ENCODE measurements at places on chromosomes 2 and 18. TPM values are rescaled to one million over a fixed set of nuclear protein-coding genes. Genes with fewer than 3 reads are reported as not detected.

DNA sequence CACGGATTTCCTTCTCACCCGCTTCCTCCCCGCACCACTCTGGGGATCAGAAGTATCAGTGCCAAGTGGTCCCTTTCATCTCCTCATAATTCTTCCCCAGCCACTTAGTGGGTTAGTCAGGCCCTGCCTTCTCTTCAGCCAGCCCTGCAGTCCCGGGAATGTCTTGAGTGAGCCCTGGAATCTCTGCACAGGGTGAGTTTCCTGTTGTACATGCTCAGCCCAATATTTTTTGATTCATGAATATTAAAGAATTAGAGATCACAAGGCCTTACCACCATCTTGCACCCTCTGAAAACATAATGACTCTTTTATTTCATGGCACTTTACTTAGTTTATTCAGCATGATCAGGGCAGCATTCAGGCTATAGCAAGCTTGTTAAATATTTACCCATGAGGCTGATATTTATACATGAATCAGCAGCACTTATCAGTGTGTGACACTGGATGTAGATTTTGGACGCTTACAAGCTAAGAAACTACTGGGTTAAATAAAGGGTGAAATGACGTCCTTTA is 159.4 kb upstream of the FOSL2 start:
- DNase-seq = no peak

GRCh38 chr2:30899516-30900054 is 92.3 kb upstream of the CAPN13 start:
- DNase-seq = no peak

DNA sequence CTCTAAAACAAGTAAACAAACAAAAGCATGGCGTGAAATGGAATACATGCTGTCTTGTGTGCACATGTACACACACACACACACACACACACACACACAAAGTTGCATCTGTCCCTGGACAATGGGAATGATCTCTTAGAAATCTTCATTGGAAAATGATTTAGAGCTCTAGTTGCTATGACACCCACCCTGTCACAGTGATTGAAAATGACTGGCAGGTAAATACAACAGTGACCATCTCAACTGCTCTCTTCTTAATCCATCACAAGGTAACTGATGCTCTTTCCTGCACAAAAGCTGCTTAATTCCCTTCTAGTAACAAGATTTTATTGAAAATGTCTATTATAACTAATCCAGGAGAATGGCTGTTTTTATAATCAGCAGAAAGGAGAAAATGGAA is 1011.7 kb upstream of the GYPC start:
- no peak for DNase-seq

The INPP5D gene
- total RNA-seq = 56.3 TPM

The RNPEPL1 gene
- 38.8 TPM for total RNA-seq
